ENCODE measurements at places on chromosomes 2 and 18.

- no peak for DNase-seq
Observed at GRCh38 chr2:124316881-124317605, 292.0 kb downstream of the CNTNAP5 start.

GRCh38 chr2:180872255-180872654, 108.2 kb upstream of the UBE2E3 start:
- no peak for DNase-seq

GRCh38 chr2:19051203-19051831, 307.1 kb downstream of the OSR1 start:
- no peak for DNase-seq

DNA sequence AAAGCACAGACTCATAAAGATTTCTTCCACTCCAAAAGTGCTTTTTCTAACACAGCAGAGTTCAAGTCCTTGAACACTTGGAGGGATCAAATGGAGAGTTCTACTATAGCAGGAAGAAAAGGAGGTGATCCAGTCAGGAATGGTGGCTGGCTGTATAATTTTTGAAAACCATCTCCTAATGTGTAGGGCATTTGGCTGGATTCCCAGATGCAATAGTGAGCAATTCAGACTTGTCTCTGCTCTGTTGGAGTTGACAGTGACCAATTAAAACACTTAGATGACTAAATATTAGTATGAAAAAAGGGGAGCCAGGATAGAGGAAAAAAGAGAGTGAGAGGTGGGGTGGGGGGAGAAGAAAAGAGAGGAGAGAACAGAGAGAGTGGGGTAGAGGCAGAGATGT, 5.3 kb upstream of the G6PC2 start:
- no peak for DNase-seq

- DNase-seq = no peak
Observed at GRCh38 chr2:119207447-119207846, 16.2 kb upstream of the STEAP3 start.

DNA sequence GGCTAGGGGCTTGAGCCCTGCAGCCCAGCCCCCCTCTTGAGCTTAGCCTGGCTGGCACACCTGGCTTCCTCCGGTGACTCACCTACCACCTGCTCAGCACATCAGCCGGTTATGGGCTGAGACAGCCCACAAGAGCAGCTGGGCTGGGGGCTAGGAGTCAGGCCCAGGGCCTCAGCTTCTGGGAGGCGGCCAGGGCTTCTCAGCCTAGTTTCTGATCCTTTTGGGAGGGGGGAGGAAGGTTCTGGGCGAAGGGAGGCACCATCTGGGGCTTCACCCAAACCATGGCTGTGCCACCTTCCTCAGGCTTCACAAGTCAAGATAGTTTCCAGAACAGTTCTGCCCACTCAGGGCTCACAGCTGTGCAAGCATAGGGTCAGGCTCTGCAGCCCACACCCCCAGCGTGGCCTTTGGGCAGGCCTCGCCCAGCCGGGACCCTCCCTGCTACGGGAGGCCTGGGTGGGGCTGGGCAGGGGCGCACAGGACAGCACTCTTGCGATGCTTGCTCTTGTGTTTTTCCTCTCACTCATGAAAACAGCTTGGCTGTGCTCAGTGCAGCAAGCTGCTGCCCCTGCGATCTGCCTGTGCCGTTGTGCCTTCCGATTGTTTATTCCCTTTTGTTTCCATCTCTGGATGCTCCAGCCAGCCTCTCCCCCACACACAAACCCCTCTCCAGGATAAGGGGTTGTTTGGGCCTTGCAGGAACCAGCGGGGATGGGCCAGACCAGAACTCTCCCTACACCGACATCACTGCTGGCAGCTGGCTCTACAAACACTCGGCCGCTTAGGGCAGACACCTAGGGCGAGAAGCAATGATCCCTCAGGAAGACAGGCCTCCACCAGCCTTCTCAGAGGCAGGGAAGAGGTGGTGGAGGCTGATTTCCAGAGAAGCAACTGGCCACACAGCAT, 26.1 kb upstream of the SEMA4C start:
- DNase-seq = no peak

GRCh38 chr2:25371253-25372241, 29.8 kb upstream of the DNMT3A start:
- DNase-seq = peak; percentile 24

DNA sequence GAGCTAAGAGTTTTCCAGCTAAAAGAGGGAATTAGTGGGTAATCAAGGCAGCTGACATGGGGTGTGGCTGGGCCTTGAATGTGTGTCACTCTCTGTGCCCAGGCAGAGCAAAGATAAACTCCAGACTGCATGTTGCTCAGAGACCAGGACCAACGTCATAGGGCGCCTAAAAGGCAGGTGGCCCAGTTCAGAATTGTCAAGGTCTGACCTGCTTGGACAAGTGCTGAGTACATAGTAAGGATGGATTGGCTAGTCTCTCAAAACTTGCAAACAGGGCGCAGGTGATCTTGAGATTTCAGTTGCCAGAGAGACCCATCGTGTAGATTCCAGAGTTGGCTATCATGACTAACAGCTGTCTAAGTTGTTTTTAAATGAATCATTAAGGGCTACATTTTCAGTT, 19.0 kb downstream of the CLUL1 start:
- DNase-seq = peak; percentile 48

GRCh38 chr2:194102546-194102945, 1554.5 kb upstream of the SLC39A10 start:
- no peak for DNase-seq

DNA sequence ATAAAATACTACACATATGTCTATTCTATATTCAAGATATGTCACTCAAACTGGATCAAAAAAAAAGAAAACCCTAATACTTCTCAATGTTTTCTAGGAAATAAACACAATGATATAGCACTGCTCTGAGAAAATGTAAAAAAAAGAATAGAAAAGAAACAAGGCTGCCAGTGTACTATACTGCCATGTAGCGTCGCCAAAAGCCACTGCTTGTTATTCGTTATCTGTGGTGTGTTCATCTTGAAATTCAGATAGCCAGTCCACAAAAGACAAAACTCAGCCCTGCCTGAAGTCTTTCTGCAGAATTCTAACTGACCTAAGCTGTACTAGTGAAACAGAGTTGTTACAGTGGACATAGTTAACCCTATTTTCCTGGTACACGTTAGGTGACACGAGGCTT, 12.2 kb upstream of the YPEL5 start:
- no peak for DNase-seq

GRCh38 chr2:10584242-10584753, 105.5 kb downstream of the NOL10 start:
- no peak for DNase-seq

GRCh38 chr2:235768606-235769005, 274.8 kb downstream of the AGAP1 start:
- no peak for DNase-seq

- DNase-seq = no peak
Observed at GRCh38 chr2:196168181-196168580, 3.2 kb downstream of the STK17B start.

- no peak for DNase-seq
Observed at GRCh38 chr2:168889635-168890005, 610 bp downstream of the SPC25 start.

GRCh38 chr2:100077456-100077855, 64.9 kb downstream of the AFF3 start:
- no peak for DNase-seq

DNA sequence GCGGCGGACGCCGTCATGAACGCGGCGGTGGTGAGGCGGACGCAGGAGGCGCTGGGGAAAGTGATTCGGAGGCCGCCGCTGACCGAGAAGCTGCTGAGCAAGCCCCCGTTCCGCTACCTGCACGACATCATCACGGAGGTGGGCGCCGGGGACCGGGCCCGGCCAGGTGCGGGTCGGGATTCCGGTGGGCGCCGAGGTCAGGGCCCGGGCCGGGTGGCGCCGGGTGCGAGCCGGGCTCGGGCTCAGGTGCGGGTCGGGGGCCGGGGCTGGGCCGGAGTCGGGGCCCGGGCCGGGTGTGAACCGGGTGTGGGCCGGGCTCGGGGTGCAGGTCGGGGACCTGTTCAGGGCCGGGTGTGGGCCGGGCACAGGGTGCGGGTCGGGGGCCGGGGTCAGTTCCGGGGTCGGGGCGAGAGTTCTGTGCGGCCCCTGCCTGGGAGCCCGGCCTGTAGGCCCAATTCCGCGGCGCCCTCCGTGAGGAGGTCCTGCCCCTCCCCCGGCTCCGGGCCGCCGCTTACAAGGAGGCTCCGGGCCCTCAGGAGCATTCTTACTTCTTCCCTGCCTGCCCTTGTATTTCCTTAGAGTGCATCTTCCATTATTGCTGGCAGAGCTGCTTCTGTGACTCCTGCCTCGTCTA, 447 bp downstream of the TRAF3IP1 start:
- no peak for DNase-seq

- DNase-seq = no peak
Observed at GRCh38 chr2:62501794-62502500, 4.0 kb downstream of the TMEM17 start.

DNA sequence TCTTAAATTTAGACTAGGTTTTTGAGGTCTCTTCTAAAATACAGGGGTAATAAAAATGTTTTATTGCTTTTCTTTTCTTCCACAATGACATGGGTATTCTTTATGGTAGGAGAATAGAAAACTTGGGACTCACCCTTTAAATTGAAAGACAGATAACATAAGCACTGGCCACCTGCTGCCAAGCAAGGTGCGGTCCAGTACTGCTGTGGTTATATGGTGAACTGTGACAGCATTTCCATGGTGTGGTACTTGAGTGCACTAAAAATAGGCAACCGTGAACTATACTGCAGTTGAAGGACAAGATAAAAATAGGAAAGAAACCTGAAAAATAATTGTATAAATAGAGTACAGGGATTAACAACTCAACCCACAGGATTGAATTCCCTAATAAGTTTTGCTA, 54.4 kb upstream of the GRB14 start:
- no peak for DNase-seq

DNA sequence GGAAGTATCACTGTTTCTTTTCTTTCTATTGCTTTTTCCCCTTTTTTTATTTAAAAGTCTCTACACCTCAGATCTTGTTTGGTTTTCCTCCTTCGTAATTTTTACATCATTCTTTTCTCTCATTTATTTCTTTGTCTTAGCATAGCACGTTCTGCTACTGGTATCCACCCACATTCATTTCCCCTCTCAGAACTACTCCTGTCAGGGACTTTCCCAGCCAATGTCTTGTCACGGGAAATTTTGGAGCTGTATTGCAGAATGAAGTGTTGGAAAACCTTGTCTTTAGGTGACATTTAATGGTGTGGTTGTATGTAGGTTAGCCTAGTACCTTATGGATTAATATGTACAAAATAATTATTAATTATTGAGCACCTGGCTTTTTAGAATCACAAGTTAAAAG, 34.0 kb downstream of the TTLL4 start:
- no peak for DNase-seq

DNA sequence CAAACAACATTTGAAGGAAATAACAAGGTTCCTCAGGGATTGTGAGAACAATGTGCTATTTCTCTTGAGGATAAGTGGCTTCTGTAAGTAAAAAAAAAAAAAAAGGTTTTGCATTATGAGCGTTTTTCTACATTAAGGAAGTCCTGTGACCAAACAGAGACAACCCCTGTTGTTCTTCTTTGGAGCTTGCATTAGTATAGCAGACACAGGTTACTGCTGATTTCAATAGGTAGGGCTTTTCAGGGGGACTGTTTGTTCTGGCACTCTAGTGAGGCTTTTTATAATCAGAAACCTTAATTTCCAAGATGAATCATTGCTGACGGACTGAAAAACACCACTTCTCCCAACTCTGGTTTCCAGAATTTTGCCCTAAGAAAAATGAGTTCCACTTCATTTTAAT, 8.2 kb downstream of the DPP10 start:
- no peak for DNase-seq
